ENCODE measurements at places on chromosomes 4 and X. TPM values are rescaled to one million over a fixed set of nuclear protein-coding genes. Genes with fewer than 3 reads are reported as not detected.
A peak's percentile ranks its signal among the peaks of the same experiment; 100 is the strongest.

- no peak for DNase-seq
Observed at GRCh38 chrX:134186362-134187121, 50.4 kb upstream of the CCDC160 start.

- DNase-seq = peak; percentile 17
Observed at GRCh38 chrX:21926116-21926515, 14.4 kb upstream of the SMS start.

- DNase-seq = no peak
Observed at GRCh38 chrX:75071334-75071733, 84.7 kb downstream of the ABCB7 start.

DNA sequence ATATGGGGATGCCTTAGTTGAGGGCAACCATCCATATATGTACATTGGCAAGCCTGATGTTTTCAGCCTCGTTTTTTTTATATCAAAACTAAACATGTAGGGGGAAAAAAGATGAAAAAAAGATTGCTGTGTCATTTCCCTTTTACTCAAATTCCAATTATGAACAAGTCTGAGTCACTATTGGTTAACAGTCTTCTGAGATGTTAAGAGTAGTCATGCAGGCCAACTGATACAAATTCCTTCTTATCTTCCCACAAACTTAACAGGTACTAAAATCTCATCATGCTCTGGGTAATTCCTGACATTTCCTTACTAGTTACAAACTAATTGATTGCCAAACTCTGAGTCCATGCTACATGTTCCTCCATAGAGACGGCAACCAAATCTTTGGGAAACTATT, 222.1 kb downstream of the FRMPD4 start:
- DNase-seq = peak; percentile 49

- peak; percentile 7 for DNase-seq
Observed at GRCh38 chrX:2410279-2411020, 90.3 kb downstream of the DHRSX start.

- no peak for DNase-seq
Observed at GRCh38 chr4:83024233-83024632, 10.8 kb upstream of the COPS4 start.

GRCh38 chr4:106329041-106329618, 12.8 kb downstream of the AIMP1 start:
- DNase-seq = peak; percentile 68

DNA sequence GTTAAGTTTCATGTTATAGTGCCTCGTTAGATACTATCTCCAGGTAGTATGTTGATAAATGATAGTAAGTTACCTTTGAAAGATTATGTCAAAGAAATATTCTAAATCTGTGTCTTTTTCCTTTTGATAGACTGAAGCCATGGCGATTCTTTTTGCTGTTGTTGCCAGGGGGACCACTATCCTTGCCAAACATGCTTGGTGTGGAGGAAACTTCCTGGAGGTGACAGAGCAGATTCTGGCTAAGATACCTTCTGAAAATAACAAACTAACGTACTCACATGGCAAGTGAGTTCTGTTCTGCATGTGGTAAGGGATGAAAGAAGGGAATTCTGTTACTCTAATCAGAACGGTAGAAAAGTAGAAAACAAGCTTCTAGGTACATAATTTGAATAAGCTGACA, 8.2 kb downstream of the VAMP7 start:
- DNase-seq = no peak

DNA sequence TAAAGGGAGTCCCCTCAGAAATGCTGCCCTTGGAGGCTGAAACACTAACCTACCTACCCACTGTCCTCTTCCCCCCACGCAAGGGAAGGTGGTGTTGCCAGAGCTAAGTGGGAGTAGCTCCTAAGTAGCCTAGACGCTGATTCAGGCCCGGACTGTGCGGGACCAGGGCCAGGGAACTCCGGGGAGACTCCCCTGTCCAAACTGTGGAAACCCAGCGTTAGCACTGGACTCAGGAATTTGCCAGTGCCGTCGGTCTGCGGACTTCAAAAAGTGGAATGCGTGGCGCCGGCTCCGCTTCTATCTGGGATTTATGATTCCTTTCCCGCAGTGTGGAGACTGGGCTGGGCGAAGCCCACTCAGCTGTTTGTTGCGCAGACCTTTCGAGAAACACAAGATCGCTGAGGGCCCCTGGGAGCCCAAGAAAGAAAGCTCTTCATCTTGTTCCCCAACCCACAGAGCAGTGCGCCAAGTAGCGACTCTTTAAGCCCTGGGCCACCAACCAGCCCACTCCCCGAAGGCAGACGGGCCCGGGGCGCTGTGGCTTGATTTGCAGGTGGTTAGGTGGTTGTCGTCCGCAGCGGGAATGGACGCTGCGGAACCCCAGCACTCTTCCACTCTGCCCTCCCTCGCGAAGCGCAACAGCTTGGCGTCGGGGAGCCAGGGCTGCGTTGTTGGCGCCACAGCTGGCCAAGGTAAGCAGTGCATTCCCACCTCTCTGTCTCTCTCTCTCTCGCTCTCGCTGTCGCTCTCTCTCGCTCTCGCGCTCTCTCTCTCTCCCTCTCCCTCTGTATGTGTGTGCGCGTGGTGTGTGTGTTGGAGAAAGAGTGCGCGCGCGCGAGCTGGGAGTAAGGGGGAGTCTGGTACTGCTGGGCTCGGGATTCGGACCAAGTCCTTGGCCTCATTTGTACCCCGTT, 2.0 kb downstream of the TMEM255A start:
- peak; percentile 38 for DNase-seq

DNA sequence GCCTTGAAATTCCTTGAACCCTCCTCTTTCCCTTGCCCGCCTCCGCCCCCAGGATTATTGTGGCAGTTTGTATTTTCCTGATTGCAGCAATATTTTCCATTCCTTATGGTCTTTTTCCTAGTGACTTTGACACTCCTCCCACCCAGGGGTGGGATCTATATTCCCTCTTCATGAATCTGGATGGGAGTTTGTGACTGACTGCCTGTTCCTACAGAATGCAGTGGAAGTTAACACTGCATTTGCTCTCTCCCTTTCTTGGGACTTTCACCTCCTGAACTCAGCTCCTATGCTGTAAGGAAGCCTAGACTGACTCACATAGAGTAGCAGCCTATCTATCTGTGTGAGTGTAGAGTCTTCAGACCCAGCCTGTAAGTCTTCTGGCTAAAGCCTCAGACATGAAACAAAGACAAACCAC, 2.2 kb downstream of the FUNDC2 start:
- DNase-seq = peak; percentile 6

DNA sequence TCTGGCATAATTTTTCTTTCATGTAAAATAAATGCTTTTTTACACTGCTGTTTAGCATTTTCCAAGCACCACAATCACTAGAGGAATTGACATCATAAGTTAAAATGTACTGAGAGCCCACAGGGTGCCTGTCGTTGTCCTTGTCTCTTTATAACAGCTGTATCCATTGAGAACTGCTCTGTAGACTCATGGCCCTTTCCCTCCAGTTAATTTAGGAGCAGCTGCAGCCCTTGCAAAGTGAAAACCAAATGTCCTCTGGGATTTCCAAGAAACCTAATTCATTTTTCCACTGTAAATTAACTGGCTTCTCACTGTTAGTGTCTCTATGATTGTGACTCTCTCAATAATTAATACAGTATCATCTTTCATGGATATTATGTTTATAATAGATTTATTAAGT, 185.9 kb downstream of the SLC4A4 start:
- DNase-seq = no peak

SH3TC1 gene
- 217 TPM for total RNA-seq

VEGFC gene
- 10.8 TPM for total RNA-seq

NPNT gene
- 0.09 TPM for total RNA-seq

PRKX gene
- 42.4 TPM for total RNA-seq
